ENCODE measurements at places on chromosomes 12 and 14.

GRCh38 chr12:105804591-105805265 is 334.0 kb downstream of the NUAK1 start:
- no peak for DNase-seq

- DNase-seq, result no peak
Observed at GRCh38 chr12:48183876-48184548, 568 bp downstream of the CCDC184 start.

- no peak for DNase-seq
Observed at GRCh38 chr12:1833596-1834028, 13.2 kb downstream of the LRTM2 start.

- DNase-seq, result no peak
Observed at GRCh38 chr12:15005064-15005463, 32.2 kb downstream of the PDE6H start.

DNA sequence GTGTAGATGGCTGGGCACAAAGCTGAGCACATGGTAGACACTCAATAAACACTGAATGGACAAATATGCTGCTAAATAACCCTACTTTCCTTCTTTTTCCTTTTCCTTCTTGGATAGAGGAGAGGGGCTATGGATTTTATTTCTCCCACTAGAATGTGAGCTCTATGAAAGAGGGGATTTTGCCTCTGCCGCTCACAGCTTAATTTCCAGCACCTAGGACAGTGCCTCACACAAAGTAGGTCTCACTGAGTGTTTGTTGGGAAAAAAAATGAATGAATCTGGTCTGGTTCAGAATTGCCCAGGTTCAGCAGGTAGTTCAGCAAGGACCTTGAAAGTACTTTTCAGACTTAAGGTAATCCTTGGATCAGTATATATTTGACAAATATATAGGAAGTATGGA is 65.5 kb downstream of the WSCD2 start:
- DNase-seq, result no peak

DNA sequence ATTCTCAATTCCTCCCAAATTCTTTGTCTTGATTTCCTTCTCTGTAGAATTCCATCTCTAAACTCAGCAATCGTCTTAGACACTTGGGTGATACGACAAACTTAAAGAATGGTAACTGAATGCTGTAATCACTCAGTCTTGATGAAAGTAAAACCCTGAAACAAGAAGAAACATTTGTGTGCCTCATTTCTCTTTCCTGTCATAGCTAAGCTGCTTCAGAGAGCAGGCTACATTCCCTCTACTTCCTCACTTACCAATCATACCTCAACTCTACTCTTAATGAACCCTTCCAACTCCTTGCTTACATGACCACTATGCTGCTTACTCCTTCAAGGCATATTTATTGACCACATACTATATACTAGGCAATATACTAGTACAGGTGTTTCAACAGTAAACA is 8.3 kb downstream of the MAP4K5 start:
- no peak for DNase-seq

- no peak for DNase-seq
Observed at GRCh38 chr14:81138429-81138828, 82.3 kb downstream of the GTF2A1 start.

- no peak for DNase-seq
Observed at GRCh38 chr12:58248599-58248998, 307.2 kb downstream of the ATP23 start.

DNA sequence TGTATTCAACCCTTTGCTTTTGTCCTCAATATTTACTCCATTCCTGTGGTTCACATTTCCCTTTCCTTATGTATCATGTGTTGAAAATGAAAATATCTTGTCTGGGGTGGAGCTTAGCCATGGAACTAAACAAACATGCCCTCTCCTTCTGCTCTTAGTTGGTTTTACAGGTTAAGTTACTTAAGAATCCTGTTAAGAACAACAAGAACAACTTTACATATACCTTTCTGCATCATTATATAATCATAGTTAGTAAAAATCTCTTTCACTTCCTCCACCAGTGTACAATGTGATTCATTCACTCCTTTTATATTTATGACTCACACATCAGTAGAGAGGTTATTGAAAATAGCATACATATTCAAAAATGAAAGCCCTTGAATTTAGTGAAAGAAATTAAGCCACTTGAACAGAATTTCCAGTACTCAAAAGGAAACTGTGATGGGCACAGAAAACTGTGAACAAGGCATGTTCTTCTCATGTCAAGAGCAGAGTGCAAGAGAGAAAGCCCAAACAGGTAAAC is 307.7 kb downstream of the CCDC91 start:
- DNase-seq, result no peak

GRCh38 chr14:59097681-59098080 is 90.8 kb upstream of the DAAM1 start:
- DNase-seq, result no peak

DNA sequence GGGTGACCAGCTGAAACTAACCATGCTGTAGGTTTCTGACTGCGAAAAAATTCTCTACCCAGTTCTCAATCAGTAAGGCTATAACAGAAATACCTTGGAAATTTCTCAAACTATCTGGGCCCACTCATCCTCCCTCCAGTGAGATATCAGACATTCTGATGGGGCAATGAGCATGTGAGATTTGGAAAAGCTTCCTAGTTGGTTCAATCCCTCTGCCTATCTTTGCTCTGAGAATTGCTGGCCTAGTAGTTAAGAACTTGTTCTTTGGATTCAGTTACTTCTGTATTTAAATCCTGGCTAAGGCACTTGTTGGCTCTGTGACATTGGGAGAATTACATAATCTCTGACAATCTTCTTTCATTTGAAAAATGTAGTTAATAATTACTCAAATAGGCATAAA is 119.4 kb downstream of the SLC15A5 start:
- no peak for DNase-seq

GRCh38 chr14:65312859-65313258 is 99.7 kb upstream of the FUT8 start:
- no peak for DNase-seq

All from urothelium cell line (cell line).